Activated CD4-positive, alpha-beta memory T cell treated with anti-CD3 and anti-CD28 coated beads, Interleukin-2, amount 10 ng/mL, durations not matched to agents 7 days and 5 days (primary cell): ENCODE measurements at places on chromosomes 3 and 15. TPM values are rescaled to one million over a fixed set of nuclear protein-coding genes. Genes with fewer than 3 reads are reported as not detected.

GRCh38 chr3:71887256-71887655 is 102.3 kb upstream of the PROK2 start:
- H3K4me3 ChIP-seq: no peak overlapping the region
- H3K36me3 ChIP-seq: no peaks in the 10 kb centered on the region
- DNase-seq: no peak
- no peaks in the 10 kb centered on the region for H3K4me1 ChIP-seq
- H3K27me3 ChIP-seq: peaks cover 43% of the 10 kb centered on the region
- no peak overlapping the region for H3K27ac ChIP-seq

- H3K36me3 ChIP-seq: no peaks in the 10 kb centered on the region
- no peak for DNase-seq
- peaks cover 1% of the 10 kb centered on the region for H3K4me1 ChIP-seq
- H3K4me3 ChIP-seq: no peak overlapping the region
Observed at GRCh38 chr15:62975515-62975914, 67.0 kb upstream of the TPM1 start.

DNA sequence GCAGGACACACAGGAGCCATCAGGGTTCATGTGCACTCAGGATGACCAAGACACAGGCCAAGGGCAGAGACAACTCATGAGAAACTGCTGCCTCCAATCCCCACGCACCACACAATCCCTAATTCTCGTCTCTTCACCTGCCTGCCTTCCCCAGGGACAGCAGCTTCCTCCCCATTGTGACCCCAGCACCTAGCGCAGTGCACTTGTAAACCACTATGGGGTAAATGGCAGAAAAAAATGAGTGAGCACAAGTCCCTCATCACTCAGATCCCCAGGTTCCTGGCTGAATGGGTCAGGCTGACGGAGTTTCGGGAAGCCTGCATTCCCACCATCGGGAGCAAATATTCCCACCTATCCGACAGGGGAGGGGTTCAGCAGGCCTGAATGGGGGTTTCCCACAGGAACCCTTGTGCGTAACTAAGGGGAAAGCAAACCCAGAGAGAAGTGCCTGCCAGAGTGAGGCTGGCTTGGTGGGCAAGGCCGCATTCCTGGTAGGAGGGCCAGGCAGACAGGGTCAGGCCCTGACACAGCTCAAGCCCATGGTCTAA is 18.8 kb downstream of the PLXNB1 start:
- no peak for DNase-seq
- no peaks in the 10 kb centered on the region for H3K36me3 ChIP-seq
- no peaks in the 10 kb centered on the region for H3K27me3 ChIP-seq
- no peaks in the 10 kb centered on the region for H3K4me1 ChIP-seq
- no peak overlapping the region for H3K27ac ChIP-seq
- H3K4me3 ChIP-seq: no peak overlapping the region

DNA sequence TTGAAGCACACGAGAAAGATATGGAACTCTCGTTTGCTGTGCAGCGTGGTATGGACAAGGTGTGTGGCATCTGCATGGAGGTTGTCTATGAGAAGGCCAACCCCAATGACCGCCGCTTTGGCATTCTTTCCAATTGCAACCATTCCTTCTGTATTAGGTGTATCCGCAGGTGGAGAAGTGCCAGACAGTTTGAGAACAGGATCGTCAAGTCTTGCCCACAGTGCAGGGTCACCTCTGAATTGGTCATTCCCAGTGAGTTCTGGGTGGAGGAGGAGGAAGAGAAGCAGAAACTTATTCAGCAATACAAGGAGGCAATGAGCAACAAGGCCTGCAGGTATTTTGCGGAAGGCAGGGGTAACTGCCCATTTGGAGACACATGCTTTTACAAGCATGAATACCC is 1.2 kb downstream of the MKRN3 start:
- H3K36me3 ChIP-seq: no peaks in the 10 kb centered on the region
- H3K27ac ChIP-seq: peak overlapping the region; percentile 56
- DNase-seq: no peak
- peaks cover 5% of the 10 kb centered on the region for H3K4me1 ChIP-seq
- peak overlapping the region; percentile 76 for H3K4me3 ChIP-seq

DNA sequence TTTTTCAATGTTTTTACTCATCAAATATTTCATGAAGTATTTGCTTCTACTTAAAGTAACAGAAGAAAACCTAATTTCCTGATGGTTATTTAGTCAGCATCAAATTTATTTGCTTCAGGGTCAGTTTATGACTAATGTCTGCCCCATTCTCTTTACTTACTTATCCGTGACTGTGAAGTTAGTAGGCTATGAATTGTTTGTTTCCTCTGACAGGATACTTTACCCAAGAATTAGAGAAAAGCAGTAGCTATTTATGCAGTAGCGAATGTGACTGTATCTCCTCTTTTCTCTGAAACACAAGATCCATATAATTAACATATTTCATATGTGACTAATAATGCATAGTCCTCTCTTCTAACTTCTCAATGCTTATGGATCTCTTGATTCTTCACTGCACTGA is 329.9 kb upstream of the ROBO1 start:
- H3K4me1 ChIP-seq: no peaks in the 10 kb centered on the region
- H3K27me3 ChIP-seq: no peaks in the 10 kb centered on the region

The GOLGA8K gene
- total RNA-seq: 0.81 TPM

The MME gene
- not detected for total RNA-seq
